Activated naive CD4-positive, alpha-beta T cell treated with anti-CD3 and anti-CD28 coated beads, Interleukin-2, amount 50 U/mL, for 16 hours (primary cell): ENCODE measurements at places on chromosomes 2 and 18.

DNA sequence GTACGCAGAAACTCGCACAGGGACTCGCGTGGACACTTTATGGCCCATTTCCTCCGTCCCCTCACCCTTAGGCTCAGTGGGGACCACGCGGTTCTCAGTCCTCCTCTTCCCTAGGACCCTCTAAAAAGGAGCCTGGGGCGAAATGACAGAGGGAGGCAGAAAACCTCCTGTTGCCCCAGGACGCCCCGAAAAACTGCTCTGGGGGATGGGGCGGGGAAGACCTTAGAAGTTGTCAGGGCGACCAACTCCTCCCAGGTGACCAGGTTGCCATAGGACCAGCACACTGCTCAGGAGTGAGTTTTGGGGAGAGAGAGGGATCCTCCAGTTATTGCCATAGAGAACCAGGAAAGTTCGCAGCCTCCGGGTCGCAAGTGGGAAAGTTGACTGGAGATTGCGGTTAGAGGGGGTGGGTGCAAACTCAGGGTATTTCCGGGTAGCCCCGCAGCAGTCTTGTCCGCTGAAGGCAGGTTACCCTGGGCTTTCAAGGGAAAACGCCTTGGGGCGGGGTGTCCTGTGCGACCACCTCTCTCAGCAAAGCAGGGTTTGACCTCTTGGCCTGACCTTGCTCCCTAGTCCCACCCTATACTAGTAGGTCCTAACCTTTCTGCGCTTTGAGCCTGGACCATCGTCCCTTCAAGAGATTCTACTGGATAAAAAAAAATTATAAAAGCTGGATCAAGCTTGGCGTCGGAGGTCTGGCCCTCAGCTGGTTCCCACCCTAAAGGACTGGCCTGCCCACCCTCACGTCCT is 7.8 kb upstream of the PAX3 start:
- no peak for DNase-seq

DNA sequence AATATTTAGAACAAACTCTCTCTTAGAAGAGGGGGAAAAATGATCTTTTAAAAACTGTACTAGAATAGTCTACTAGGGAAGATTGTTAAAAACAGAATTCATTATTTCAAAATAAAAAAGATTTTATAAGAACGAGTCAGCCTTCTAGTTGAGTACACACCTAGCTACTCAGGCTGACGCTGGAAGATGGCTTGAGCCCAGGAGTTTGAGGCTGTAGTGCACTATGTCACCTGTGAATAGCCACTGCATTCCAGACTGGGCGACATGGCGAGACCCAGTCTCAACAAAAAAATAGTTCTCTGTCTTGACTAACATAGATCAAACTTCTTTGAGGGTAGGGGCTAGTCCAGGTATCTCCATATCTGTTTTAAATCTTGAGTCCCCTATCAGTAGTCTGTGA is 33.9 kb downstream of the ERLEC1 start:
- no peak for DNase-seq

DNA sequence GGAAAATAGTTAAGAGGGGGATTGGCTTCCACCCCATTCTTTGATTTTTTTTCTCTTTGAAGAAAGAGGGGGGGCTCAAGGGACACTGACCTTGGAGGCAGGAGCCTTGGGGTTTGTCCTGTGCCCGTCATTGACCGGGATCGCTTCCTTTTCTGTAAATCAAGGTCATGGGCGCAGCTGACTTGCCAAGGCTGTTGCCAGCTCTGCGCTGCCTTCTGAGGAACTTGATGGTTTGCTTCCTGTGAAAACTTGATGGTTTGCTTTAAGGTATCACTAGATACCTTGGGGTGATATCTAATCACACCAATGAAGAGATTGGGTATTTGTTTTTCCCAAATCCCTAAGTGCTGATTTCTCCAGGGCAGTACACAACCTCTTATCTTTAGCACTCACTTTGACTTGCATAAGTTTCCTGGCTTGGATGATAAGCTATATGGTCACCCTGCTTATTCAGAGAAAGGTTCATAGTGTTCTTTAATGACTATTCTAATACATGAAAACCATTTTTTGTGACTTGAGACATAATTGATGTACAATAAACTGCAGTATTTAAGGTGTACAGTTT is 56.0 kb downstream of the DGKD start:
- DNase-seq = no peak

GRCh38 chr2:19806131-19806530 is 95.7 kb downstream of the TTC32 start:
- no peak for DNase-seq

- DNase-seq = no peak
These were observed 76.5 kb downstream of the RAD51AP2 start for GRCh38 chr2:17441790-17442189.
